ENCODE measurements at places on chromosomes 1 and 21.

- DNase-seq = no peak
Observed at GRCh38 chr1:242462867-242463266, 61.6 kb downstream of the PLD5 start.

DNA sequence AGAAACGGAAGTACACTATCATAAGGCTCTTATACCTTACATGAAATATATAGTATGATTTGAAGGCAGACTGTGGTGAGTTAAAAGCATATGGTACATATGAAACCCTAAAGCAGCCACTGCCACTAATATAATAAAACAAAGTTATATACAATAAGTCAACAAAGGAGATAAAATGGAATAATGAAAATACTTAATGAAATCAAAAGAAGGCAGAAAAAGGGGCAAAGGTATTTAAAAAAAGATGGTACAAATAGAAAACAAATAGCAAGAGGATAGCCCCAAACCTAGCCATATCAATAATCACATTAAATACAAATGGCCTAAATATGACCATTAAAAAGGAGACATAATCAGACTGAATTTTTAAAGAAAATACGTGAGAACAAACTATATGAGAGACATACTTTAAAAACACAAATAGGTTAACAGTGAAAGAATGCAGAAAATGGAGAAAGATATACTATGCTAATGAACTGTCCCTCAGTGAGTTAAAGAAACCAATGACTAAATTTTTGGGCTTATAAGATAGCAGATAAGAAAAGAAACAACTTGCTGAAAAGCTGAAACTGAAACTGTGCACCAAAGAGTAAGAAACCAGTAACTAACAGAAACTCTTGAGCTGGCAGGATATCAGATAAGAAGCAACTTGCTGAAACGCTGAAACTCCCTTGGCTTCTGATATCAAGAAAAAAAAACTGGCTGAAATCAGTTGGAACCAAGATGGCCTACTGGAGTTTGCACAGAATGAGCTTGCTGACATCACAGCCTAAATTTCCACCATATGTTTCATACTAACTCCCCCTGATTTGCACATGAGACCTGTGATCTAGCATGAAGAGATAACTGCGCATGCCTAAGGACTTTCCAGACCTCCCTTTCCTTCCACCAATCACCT lies 44.3 kb upstream of the IL10 start:
- DNase-seq = no peak

DNA sequence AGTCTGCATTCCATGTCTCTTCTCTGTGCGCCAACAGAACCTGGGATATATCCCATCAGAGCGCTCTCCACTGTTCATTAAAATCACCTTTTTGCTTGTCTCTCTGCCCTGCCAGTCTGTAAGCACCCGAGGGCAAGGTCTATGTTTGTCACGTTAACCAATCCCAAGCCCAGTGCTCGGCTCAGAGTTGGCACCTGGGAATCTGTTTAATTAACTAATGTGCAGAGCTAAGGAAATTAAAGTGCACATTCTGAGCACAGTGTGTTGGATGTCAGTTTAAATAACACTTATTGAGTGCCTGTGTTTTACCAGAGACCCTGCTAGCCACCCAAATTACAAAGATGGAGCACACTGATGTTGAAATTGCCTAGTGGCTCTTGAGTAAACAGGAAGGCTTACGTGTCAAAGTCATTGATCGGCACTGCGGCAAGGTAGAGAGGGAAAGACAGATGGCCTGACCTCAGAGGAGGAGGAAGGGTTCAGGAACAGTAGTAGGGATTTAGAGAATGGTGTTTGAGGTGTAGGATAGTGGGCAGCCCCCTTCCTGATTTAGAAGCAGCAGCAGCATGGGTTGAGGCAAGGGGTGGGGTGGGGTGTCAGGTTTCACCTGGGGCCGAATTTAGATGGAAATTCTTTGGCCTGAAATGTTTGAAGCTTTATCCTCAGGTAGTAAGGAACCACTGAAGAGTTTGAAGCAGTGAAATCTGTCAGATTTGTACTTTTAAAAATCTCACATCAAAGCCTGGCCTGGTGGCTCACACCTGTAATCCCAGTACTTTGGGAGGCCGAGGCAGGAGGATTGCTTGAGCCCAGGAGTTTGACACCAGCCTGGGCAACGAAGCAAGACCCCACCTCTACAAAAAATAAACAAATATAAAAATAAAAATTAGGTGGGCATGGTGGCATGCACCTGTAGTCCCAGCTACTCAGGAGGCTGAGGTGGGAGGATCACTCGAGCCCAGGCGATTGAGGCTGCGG lies 7.7 kb downstream of the ARMH1 start:
- DNase-seq = no peak

DNA sequence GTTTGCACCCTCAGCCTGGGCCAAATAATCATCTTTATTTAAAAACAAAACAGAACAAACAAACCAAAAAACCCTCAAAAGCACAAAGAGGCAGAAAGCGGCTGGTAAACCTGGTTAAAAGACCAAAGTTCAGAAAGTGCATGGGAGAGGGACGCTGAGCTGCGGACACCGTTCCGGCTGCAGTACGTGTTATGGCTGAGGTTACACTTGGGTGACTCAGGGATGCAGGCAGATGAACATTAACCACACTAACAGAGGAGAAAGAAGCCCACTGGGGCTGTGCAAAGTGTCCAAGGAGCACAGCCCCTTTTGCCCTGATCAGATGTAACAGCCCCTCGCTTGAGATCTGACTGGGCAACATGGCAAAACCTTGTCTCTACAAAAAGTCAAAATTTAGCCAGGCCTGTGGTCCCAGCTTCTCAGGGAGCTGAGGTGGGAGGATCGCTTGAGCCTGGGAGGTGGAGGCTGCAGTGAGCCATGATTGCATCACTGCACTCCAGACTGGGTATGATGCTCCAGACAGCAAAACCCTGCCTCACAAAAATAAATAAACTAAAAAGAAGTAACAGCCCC lies 28.3 kb downstream of the GPR157 start:
- no peak for DNase-seq

DNA sequence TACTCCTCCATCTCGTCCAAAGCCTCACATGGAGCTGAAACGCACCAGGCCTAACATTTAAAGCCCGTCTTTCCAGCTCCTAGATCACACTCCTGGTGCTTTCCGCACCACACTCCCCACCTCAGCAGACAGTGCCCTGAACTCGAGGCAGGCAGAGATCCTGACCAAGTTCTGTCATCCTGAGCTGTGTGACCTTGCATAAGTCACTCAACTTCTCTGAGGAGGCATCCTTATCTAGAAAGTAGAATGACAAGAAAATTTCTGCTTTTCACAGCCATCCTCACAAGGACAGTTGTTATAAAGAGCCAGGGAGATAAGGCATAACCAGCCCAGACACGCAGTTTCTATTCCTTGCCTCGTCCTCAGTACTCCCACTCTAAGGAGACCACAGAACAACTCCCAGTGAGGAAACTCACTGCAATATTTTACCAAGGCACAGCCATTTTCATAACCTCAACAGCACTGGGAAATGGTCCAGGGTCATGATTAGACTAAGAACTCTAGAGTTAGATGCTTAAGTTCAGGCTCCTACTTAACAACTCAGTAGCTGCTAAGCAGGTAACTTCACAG lies 3.1 kb downstream of the LRP8 start:
- DNase-seq = no peak

DNA sequence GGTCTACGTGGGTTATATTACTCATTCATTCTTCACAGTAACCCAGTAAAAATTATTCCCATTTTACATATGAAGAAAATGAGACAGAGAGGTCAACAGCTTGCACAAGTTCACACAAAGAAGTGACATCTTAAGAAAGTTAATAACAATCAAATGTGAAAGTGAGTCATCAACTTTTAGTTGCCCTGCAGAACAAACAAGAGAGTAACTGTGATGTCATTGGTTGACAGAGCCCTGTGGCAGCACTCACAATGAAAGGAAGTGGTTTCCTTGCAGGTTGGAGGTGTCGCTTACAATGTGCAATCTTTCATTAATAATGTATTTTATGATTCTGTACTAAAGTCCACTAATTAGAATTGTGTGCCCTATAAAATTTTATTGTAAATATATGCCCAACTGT lies 369.6 kb downstream of the RYR2 start:
- peak; percentile 2 for DNase-seq

All from stimulated activated CD8-positive, alpha-beta memory T cell treated with anti-CD3 and anti-CD28 coated beads, Interleukin-2, amount 100 ng/mL, for 1 hour (primary cell).